ENCODE measurements at places on chromosomes 3 and 15. TPM values are rescaled to one million over a fixed set of nuclear protein-coding genes. Genes with fewer than 3 reads are reported as not detected.
A peak's percentile ranks its signal among the peaks of the same experiment; 100 is the strongest.

Gene SI
- polyA plus RNA-seq, result not detected

DNA sequence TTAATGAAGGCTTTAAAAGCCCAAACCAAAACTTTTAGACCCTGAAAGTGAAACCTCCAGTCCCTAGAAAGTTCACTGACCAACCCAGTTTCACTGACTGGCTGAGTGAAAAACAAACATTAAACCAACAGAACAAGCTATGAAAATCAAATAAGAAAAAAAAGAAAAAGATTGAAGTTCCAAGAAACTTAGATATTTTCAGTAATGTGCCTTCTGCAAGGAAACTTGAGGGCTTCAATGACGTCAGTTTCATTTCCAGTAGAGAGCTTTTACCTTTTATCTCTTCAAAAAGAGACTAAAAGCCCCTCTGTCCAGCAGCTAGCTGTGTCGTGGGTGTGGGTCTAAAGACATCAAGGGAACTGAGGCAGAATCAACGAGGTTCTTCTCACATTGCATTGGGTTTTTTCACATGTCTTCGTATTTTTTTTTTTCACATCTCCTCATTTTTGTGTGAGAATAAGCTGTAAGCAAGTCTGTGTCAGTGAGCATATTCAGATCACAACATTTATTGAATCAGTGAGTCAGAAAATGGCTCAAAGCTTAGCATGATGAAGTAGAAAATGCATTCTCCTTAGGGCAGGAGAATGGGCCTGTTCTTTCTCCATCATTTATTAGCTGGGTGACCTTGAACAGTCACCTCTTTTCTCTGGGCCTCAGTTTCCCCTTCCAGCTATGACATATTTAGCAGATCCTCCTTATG is 54.8 kb upstream of the BCL6 start:
- H3K4me3 ChIP-seq, result peak overlapping the region; percentile 2
- peaks cover 1% of the 10 kb centered on the region for H3K27me3 ChIP-seq
- peak overlapping the region; percentile 83 for H3K27ac ChIP-seq
- no peak for DNase-seq
- H3K4me1 ChIP-seq, result peaks cover 37% of the 10 kb centered on the region
- H3K36me3 ChIP-seq, result no peaks in the 10 kb centered on the region

- H3K27ac ChIP-seq, result no peak overlapping the region
- H3K4me1 ChIP-seq, result peaks cover 3% of the 10 kb centered on the region
- peaks cover 53% of the 10 kb centered on the region for H3K27me3 ChIP-seq
- H3K36me3 ChIP-seq, result no peaks in the 10 kb centered on the region
- no peak for DNase-seq
- H3K4me3 ChIP-seq, result no peak overlapping the region
Measured at GRCh38 chr3:133891662-133892378, 3.9 kb downstream of the RAB6B start.

- no peak overlapping the region for H3K4me3 ChIP-seq
- H3K27me3 ChIP-seq, result peaks cover 7% of the 10 kb centered on the region
- H3K4me1 ChIP-seq, result no peaks in the 10 kb centered on the region
- no peak overlapping the region for H3K27ac ChIP-seq
Measured at GRCh38 chr3:54094926-54095325, 27.4 kb upstream of the CACNA2D3 start.

DNA sequence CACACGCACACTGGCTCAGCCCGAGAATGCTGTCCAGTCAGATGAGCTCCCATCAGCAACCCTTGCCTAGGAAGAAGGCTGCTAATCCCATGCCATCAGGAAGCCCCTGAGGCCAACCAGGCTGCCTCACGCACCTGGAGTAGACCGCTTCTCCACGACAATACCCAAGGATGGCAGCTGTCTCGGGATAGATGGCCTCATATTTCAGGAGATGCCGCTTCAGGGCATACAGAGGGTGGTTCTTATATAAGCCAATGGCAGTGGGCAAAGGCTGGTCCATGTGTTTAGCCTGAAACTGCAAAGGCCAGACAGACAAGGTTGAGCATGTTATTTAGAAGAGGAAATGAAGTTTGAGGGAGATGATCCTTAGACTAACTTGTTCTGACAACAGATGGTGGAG is 22.2 kb downstream of the XPC start:
- DNase-seq, result no peak
- peaks cover 17% of the 10 kb centered on the region for H3K36me3 ChIP-seq
- no peaks in the 10 kb centered on the region for H3K27me3 ChIP-seq
- H3K4me1 ChIP-seq, result peaks cover 37% of the 10 kb centered on the region
- H3K27ac ChIP-seq, result peak overlapping the region; percentile 83

Gene FGF7
- not detected for polyA plus RNA-seq

Gene LNP1
- polyA plus RNA-seq, result 0.66 TPM

GRCh38 chr3:76789237-76789636 is 250.7 kb upstream of the ROBO2 start:
- DNase-seq, result no peak
- no peaks in the 10 kb centered on the region for H3K4me1 ChIP-seq
- no peaks in the 10 kb centered on the region for H3K27me3 ChIP-seq
- no peak overlapping the region for H3K27ac ChIP-seq

GRCh38 chr3:105836533-105836932 is 32.3 kb downstream of the CBLB start:
- H3K27ac ChIP-seq, result peak overlapping the region; percentile 46
- H3K27me3 ChIP-seq, result no peaks in the 10 kb centered on the region
- peaks cover 65% of the 10 kb centered on the region for H3K36me3 ChIP-seq

Gene TNNC1
- 1.4 TPM for polyA plus RNA-seq

DNA sequence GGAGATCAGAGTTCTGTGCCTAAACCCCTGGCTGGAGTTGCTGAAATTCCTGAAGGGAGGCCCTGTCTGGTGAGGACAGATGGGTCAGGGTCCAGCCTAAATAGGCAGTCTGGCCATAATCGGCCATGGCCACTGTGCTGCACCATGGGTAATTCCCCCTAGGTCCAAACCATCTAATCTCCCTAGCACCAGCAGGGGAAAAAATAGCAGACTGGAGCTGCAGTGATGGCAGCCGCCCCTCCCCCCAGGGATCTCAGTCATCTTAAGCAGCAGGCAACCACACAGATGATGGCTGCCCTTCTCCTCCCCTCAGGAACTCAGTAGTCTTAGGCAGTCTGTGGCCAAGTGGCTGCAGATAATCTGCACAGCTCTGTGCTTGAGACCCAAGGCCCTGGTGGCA is 68.4 kb upstream of the CD96 start:
- H3K4me3 ChIP-seq, result no peak overlapping the region
- peaks cover 1% of the 10 kb centered on the region for H3K27me3 ChIP-seq
- DNase-seq, result no peak
- peaks cover 9% of the 10 kb centered on the region for H3K36me3 ChIP-seq
- H3K4me1 ChIP-seq, result no peaks in the 10 kb centered on the region
- H3K27ac ChIP-seq, result no peak overlapping the region

DNA sequence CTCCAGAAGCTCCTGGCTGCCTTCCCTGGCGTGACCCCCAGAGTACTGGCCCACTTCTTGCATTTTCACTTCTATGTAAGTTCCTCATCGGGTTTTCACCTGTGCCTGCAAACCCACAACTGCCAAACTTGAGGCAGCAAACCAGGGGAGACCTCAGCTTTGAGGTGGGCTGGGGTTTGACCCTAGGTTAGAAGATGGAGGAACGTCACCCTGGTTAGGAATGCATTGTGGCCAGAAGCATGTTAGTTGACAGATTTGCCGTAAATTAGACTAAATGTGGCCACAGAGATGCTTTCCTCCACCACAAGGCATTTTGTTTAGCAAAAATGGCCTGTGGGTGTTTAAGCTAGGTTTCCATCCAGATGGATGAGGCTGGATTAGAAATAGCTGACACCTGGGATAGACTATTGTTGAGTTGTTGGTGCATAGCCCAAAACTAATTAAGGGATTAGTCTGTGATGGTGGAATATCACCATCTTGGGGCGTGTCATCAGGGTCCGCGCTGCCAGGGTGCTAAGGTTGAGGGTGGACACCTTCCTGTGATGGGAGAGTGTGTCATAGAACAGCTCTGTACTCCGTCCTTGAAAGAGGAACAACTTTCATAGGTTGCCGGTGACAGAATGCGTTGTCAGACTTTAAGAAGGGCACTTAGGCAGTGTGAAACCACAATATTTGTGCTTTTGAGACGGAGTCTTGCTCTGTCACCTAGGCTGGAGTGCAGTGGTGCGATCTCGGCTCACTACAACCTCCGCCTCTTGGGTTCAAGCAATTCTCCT is 3.6 kb downstream of the NISCH start:
- DNase-seq, result no peak
- peaks cover 51% of the 10 kb centered on the region for H3K4me1 ChIP-seq
- H3K27me3 ChIP-seq, result no peaks in the 10 kb centered on the region

GRCh38 chr3:181956122-181956521 is 244.4 kb downstream of the SOX2 start:
- H3K27ac ChIP-seq, result no peak overlapping the region
- H3K36me3 ChIP-seq, result no peaks in the 10 kb centered on the region
- peaks cover under 1% of the 10 kb centered on the region for H3K27me3 ChIP-seq
- H3K4me1 ChIP-seq, result no peaks in the 10 kb centered on the region
- DNase-seq, result no peak
- no peak overlapping the region for H3K4me3 ChIP-seq

GRCh38 chr15:69823223-69823907 is 274.4 kb downstream of the TLE3 start:
- no peak overlapping the region for H3K4me3 ChIP-seq
- no peak overlapping the region for H3K27ac ChIP-seq
- DNase-seq, result no peak
- no peaks in the 10 kb centered on the region for H3K4me1 ChIP-seq
- peaks cover 4% of the 10 kb centered on the region for H3K27me3 ChIP-seq

- H3K36me3 ChIP-seq, result no peaks in the 10 kb centered on the region
- H3K4me1 ChIP-seq, result no peaks in the 10 kb centered on the region
- H3K27ac ChIP-seq, result no peak overlapping the region
- DNase-seq, result no peak
- H3K27me3 ChIP-seq, result peaks cover 4% of the 10 kb centered on the region
- no peak overlapping the region for H3K4me3 ChIP-seq
Measured at GRCh38 chr3:127698691-127699415, 26.1 kb downstream of the ABTB1 start.

DNA sequence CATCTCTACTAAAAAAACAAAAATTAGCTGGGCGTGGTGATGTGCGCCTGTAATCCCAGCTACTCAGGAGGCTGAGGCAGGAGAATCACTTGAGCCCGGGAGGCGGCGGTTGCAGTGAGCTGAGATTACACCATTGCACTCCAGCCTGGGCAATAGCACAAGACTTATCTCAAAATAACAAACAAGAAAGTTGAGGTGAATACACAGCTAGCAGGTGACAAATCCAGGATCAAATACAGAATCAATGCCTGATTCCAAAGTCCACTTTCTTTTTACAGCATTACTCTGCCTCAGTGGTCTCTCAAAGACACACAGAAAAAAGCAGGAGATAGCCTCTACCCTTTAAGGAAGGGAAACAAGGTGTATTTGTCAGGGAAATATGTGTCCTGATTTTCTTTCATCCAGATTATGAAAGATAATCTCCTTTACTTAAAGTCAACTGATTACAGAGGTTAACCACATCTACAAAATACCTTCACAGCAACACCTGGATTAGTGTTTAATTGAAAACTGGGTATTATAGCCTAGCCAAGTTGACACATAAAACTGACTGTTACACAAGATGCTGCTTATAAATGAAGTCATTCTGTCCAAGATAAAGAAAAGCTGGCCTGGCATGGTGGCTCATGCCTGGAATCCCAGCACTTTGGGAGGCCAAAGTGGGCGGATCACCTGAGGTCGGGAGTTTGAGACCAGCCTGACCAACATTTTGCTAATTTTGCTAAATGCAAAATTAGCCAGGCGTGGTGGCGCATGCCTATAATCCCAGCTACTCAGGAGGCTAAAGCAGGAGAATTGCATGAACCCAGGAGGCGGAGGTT is 4.0 kb upstream of the SLC25A38 start:
- no peak for DNase-seq
- no peak overlapping the region for H3K27ac ChIP-seq
- H3K4me3 ChIP-seq, result no peak overlapping the region
- peaks cover 6% of the 10 kb centered on the region for H3K4me1 ChIP-seq
- no peaks in the 10 kb centered on the region for H3K36me3 ChIP-seq

GRCh38 chr3:34216711-34217335 is 418.4 kb downstream of the PDCD6IP start:
- H3K27ac ChIP-seq, result no peak overlapping the region

GRCh38 chr3:17683542-17684207 is 58.8 kb downstream of the TBC1D5 start:
- DNase-seq, result no peak
- no peak overlapping the region for H3K4me3 ChIP-seq
- H3K36me3 ChIP-seq, result peaks cover 2% of the 10 kb centered on the region
- no peak overlapping the region for H3K27ac ChIP-seq

DNA sequence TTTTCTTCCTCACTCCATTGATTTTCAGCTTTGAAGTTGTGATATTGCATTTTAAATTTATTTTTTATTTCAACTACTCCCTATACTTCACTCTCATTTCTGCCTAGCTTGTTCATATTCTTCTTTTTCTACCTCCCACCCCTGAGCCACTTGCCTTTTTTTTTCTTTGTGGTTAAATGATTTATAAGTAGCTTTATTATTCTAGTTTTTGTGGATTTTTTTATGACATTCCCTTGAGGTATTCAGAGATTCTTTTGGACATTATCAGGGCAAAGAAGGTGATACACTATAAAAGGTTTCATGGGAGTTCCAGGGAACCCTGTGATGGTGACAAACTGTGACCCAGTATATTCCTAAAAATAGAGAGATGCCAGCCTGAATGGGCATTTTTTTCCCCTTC is 3.3 kb downstream of the C15orf61 start:
- H3K4me3 ChIP-seq, result no peak overlapping the region
- DNase-seq, result no peak
- H3K36me3 ChIP-seq, result peaks cover 6% of the 10 kb centered on the region

GRCh38 chr3:187995043-187995400 is 158.9 kb upstream of the LPP start:
- peak overlapping the region; percentile 20 for H3K4me3 ChIP-seq
- H3K36me3 ChIP-seq, result no peaks in the 10 kb centered on the region
- H3K27me3 ChIP-seq, result no peaks in the 10 kb centered on the region
- DNase-seq, result no peak
- no peak overlapping the region for H3K27ac ChIP-seq

Gene TERB2
- polyA plus RNA-seq, result not detected

GRCh38 chr3:191555037-191555436 is 94.1 kb downstream of the PYDC2 start:
- H3K4me1 ChIP-seq, result no peaks in the 10 kb centered on the region
- no peaks in the 10 kb centered on the region for H3K36me3 ChIP-seq
- H3K27ac ChIP-seq, result no peak overlapping the region
- DNase-seq, result no peak
- no peak overlapping the region for H3K4me3 ChIP-seq
- no peaks in the 10 kb centered on the region for H3K27me3 ChIP-seq

Gene B3GNT5
- polyA plus RNA-seq, result not detected

All from naive thymus-derived CD8-positive, alpha-beta T cell (primary cell).